ENCODE measurements at places on chromosomes 1 and 21.
A peak's percentile ranks its signal among the peaks of the same experiment; 100 is the strongest.

- no peaks in the 10 kb centered on the region for H3K36me3 ChIP-seq
- H3K4me3 ChIP-seq: no peak overlapping the region
- no peak overlapping the region for H3K27ac ChIP-seq
- H3K27me3 ChIP-seq: no peaks in the 10 kb centered on the region
- no peaks in the 10 kb centered on the region for H3K4me1 ChIP-seq
These were observed 9.4 kb downstream of the NCAM2 start for GRCh38 chr21:21007606-21008005.

GRCh38 chr1:168054117-168054516 is 82.6 kb downstream of the GPR161 start:
- no peaks in the 10 kb centered on the region for H3K36me3 ChIP-seq
- DNase-seq: no peak
- H3K4me1 ChIP-seq: peaks cover 4% of the 10 kb centered on the region
- H3K4me3 ChIP-seq: no peak overlapping the region
- no peak overlapping the region for H3K27ac ChIP-seq
- H3K27me3 ChIP-seq: no peaks in the 10 kb centered on the region

- peak overlapping the region; percentile 48 for H3K27ac ChIP-seq
- H3K36me3 ChIP-seq: peaks cover 10% of the 10 kb centered on the region
- no peak overlapping the region for H3K4me3 ChIP-seq
These were observed 18.4 kb downstream of the HIPK1 start for GRCh38 chr1:113947388-113948107.

DNA sequence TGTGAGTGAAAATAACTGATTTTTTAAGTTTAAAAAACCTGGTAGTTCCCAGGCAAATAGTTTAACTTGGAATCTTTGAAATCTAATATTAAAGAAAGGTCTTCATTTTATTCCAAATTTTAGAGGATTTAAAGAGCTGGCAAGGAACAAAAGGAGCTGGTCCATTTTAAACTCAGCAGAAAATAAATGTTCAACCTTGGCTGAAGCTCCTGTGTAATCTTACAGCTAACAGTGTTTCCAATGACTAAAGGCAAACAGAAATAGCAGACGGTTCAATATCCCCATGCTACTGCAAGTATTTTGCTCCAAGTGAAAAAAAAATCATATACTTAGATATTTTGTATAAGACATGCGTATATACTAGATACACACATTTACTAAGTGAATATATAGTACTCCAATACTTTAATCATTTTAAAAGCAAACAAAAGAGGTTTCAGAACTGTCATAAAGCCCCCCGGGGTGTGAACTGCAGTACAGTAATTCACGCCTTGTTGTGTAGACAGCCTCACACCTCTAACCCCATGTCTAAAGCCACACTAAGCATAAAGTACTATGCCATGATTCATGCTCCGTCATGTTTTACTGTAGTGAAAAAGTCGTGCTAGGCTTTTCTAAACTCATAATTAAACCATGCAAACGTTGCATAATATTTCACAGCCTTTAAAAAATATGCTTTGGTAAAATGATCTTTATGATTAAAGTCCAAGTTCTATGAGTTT is 132.2 kb downstream of the CLIC6 start:
- H3K4me3 ChIP-seq: no peak overlapping the region
- no peak for DNase-seq
- no peaks in the 10 kb centered on the region for H3K36me3 ChIP-seq
- H3K4me1 ChIP-seq: peaks cover 2% of the 10 kb centered on the region

- no peak for DNase-seq
- H3K27me3 ChIP-seq: peaks cover 7% of the 10 kb centered on the region
- no peaks in the 10 kb centered on the region for H3K36me3 ChIP-seq
These were observed 193.7 kb downstream of the FOXD2 start for GRCh38 chr1:47631411-47631995.

GRCh38 chr1:234262754-234263105 is 110.5 kb upstream of the COA6 start:
- H3K4me3 ChIP-seq: no peak overlapping the region

- peaks cover 4% of the 10 kb centered on the region for H3K27me3 ChIP-seq
- H3K4me1 ChIP-seq: no peaks in the 10 kb centered on the region
- no peak overlapping the region for H3K4me3 ChIP-seq
- no peak overlapping the region for H3K27ac ChIP-seq
- no peaks in the 10 kb centered on the region for H3K36me3 ChIP-seq
These were observed 46.2 kb downstream of the DMRTB1 start for GRCh38 chr1:53505401-53505800.

GRCh38 chr1:59699227-59699847 is 115.4 kb upstream of the HOOK1 start:
- DNase-seq: peak; percentile 22
- H3K27ac ChIP-seq: no peak overlapping the region
- H3K27me3 ChIP-seq: no peaks in the 10 kb centered on the region
- H3K4me3 ChIP-seq: no peak overlapping the region
- H3K4me1 ChIP-seq: peaks cover 20% of the 10 kb centered on the region
- H3K36me3 ChIP-seq: no peaks in the 10 kb centered on the region

GRCh38 chr21:28615276-28615675 is 377.4 kb downstream of the LTN1 start:
- H3K4me3 ChIP-seq: no peak overlapping the region
- no peaks in the 10 kb centered on the region for H3K27me3 ChIP-seq

DNA sequence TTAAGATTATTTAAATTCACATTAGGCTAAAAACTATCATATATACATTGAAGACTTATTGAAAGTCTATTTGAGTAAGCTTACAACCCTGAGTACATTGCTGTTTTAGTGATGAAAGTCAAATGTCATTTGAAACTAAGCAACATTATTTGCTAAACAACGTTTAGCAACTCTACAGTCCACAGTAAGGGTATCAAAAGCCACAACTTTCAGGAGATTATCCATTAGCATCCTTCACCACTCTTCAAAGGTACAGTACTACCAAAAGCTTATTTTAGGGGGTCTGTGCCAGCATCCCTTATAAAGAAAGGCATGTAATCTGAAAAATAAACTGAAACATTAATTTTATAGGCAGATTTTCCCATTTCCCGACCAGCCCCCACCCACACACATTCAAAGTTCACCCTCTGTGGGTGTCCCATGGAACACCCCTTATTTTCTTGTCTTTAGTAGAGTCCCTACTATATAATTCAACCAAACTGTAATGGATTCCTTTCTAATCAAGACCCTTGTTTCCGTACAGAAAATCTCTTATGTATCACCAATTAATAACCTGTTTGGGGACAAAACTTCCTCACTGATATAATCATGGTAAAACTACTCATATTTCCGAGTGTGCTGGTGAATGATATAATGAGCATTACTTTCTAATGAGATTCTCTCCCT is 11.0 kb downstream of the SFPQ start:
- no peak for DNase-seq
- H3K4me1 ChIP-seq: peaks cover 22% of the 10 kb centered on the region
- H3K4me3 ChIP-seq: no peak overlapping the region
- peaks cover 52% of the 10 kb centered on the region for H3K36me3 ChIP-seq
- H3K27ac ChIP-seq: peak overlapping the region; percentile 50

DNA sequence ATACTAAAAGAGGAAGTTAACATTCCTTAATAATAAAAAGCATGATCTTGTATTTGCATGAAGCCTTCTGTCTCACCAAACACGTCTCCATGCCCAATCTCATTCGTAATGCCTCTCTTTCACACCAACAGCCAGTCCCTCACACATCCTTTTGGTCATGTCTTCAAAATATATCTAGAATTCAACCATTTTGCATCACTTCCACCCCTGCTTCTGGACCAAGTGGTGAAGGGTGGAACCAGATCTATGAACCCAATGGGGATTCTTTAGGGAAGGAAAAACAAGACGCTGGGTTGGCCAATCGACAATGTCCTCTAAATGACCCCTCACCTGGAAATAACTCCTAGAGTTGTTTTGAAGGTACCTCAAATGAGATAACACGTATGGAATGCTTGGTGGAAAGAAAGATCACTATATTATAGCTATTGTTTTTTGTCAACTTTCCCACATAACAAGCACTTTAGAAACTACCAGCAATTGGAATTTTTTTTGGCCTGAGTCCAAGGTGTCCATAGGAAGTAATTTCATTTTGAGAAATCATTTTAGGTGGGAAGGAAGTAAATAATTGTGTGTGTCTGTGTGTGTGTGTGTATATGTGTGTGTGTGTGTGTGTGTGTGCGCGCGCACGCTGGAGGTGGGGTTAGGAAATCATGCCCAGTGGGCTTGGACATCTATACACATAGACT is at the start of gene KCNA10:
Gene KCNA10, minus strand, starts transcription at position 51 of the 686 bp plus-strand sequence. CDS start 388 bp downstream, outside the sequence.
- peak within 1 kb of the TSS; percentile 52 for H3K4me3 ChIP-seq
- no peaks in the 10 kb centered on the region for H3K36me3 ChIP-seq
- peaks cover 8% of the 10 kb centered on the region for H3K27me3 ChIP-seq
- DNase-seq: no peak
- H3K27ac ChIP-seq: no peak within 1 kb of the TSS

All from endothelial cell (in vitro differentiated cells).